Temporal lobe (tissue), 4 donors: ENCODE measurements at places on chromosomes 13 and 19. TPM values are rescaled to one million over a fixed set of nuclear protein-coding genes. Genes with fewer than 3 reads are reported as not detected.

SLC8A2 gene
- total RNA-seq, result 37.4 TPM

ZNF628 gene
- 0.49 TPM for total RNA-seq

PLPPR3 gene
- total RNA-seq, result 72.0 TPM

ZSWIM9 gene
- total RNA-seq, result 3.9 TPM

CACTIN gene
- 16.2 TPM for total RNA-seq

ADGRE2 gene
- under 0.01 TPM for total RNA-seq
